Mesenchymal stem cell (in vitro differentiated cells and primary cell): ENCODE measurements at places on chromosomes 1 and 21.

DNA sequence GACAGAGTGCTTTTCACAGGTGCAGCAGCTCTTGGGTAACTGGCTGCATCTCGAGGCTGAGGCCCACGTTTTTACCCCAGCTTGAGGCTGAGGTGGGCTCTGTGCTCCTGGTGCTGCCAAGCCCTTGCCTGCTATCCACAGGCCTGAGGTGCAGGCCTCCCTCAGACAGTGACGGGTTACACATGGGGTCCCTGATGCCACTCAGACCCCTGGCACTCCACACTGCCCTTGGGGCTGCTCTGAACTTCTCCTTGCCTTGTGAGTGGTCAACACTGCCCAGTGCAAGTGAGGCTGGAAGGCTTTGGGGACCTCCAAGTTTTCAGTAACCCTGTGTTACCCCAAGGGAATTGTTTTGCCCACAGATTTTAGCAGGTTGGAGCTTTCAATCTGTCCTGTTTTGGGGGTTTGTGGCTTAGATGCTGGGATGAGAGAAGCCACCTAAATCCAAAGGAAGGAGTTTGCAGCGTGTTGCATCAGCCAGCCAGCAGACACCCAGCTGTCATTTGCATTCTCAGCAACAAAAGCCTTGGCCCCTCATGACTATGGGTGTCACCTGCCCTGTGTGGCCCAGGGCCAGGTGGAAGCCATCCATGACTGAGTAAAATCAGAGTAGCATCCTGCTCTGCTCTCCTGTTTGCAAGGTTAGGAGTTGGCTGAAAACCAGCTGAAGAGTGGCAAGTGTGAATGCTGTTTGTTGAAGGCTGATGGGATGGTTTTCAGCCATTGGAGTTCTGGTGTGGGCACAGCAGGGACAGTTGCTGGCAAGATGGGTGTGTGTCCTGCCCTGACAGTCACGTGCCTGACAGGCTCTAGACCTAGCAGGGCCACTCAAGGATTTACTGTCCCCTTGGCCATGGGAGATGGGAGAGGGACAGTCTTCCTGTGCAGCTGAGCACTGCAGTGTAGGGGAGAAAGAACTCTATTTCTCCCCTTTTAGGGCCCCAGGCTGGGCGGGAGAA, 3.2 kb downstream of the RNF187 start:
- DNase-seq: peak; percentile 29

DNA sequence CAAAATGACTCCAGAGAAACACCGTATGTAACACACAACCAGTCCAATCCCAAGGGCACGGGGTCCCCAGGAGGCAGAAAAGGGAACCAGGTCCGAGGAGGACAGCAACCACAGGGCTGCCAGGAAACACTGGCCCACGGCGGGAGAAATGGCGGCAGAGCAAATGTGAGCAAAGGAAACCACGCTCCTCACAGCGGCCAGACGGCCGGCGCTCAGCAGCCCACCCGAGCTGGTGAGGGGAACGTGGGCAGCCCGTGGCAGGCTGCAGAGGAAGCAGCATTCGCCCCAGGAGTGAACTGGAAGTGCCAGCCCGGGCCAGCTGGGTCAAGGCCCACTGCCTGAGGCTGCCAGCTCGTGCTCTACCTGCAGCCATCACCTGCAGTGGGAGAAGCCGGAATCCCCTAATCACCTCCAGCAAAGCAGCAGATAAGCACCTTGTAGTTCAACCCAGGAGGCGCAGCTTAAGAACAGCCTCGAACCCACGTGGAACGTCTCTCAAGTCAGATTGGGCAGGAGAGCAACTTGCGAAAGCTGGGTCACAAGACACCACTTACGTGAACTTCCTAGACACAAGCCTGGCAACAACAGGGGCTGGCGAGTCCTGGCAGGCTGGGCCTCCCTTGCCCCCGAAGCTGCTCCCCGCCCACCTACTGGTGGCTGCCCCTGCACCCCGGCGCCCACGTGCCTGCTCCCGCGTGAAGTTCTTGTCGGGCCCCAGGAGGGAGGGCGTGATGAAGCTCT, 6.7 kb downstream of the SLC19A1 start:
- no peak for DNase-seq

DNA sequence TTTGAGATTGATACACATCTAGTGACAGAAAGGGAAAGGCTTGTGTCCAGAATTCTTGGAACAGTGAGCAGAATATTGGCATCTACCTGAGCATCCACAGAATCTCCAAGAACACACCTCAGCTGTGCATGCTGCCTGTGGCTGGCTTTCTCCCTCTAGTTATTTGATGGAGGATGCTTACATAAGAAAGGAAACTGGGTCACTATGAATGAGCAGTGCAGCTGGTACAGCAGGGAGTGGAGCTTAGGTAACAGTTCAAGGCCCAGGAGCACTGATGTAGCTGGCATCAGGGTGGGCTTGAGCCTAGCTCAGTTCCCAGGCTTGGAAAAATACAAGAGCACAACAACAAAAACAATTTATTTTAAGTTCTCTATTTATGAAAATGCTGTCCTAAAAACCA, 26.3 kb downstream of the RGS8 start:
- no peak for DNase-seq

DNA sequence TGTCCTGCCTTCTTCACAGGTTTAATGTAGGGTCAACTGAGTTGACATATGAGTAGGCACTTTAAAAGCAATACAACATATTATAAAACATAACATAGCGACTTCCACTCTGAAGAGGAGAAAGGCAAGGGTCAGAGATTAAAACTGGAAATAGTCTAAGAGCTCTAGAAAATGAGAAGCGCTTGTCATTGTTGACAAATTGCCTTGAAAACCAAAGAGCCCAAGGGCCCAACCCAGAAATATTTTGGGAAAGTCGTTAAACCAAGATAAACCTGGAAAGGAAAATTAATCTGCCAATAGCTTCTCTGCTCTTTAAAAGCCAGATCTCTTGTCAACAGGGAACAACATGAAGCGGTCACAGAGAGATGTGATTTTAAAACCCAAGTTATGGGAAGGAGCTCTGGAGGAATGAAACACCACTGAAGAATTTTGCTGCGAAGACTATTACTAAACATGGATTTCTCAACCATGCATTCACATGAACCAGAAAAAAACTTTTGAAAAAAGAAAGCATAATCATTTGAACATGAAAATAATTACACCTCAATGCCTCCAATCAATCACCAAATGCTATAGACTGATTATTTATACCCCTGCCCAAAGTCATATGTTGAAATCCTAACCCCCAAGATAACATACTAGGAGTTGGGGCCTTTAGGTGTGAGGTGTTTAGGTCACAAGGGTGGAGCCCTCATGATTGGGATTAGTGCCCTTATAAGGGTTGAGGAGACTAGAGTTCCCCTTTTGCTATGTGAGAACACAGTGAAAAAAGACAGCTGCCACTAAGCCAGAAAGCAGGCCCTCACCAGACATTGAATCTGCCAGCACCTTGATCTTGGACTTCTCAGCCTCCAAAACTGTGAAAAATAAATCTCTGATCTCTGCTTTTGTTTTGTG, 33.0 kb upstream of the MTF1 start:
- DNase-seq: peak; percentile 43

GRCh38 chr21:18155508-18156193, 89.0 kb upstream of the CHODL start:
- peak; percentile 85 for DNase-seq

DNA sequence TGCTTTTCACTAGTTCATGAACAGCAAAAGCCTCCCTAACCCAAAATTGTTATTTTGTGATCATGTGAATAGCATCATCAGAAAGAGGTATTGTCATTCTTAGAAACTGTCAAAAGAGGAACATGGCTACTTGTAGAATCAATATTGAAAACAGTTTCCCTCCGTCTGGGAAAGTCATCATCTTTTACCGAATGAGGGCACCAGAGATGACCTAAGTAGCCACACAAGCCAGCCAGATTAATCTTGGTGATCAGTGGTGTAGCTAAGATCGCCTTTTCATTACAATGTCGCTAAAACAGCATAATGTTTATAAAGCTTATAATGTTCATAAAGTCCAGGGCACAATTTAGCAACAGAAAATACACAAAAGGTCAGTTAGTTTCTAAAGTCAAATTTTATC, 136.1 kb downstream of the SIPA1L2 start:
- no peak for DNase-seq

DNA sequence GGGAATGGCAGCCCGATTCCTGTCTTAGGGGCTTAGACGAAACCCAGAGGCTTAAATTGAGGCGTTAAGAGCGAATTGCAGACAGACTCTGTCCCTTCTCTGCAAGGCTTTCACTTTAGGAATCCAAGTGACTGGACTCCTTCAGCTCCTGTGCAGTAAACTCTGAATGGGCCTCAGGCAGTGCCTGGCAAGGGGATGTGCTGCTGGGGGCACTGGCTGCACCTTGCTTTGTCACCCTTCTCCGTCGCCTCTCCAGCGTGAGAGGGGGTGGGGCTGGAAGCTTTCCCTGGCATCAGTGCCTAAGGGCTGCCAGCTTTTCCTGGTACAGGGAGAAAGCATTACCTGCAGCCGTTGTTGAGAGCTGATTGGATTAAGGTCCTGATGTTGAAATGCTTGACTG, 39.9 kb upstream of the NFASC start:
- no peak for DNase-seq

GRCh38 chr21:41824466-41825207, 54.5 kb downstream of the PRDM15 start:
- no peak for DNase-seq

- peak; percentile 67 for DNase-seq
Observed at GRCh38 chr1:217076902-217077301, 353.7 kb upstream of the ESRRG start.

DNA sequence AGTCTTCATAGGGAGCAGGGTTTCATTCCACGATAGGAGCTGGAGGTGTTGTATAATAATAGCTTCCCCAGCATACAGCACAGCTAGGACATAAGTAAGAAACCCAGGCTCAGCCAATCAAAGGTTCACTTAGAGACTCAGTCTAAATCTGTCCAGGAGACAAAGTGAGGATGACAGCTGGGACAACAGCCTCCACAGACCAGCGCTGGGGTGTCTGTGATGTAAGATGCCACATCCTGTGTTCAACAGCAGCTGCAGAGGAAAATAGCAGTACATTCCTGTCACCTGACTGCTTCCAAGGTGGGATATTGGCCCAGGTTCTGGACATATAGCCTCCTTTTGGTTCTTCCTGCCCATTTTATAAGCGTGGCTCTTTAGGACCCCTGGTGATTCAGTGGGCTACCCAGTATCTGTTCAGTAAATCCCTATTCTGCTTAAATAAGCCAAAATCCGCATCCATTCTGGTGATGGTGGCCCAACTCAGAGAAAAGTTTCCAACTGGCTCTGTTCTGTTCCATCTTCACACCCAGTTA, 176.8 kb upstream of the SYT6 start:
- no peak for DNase-seq

DNA sequence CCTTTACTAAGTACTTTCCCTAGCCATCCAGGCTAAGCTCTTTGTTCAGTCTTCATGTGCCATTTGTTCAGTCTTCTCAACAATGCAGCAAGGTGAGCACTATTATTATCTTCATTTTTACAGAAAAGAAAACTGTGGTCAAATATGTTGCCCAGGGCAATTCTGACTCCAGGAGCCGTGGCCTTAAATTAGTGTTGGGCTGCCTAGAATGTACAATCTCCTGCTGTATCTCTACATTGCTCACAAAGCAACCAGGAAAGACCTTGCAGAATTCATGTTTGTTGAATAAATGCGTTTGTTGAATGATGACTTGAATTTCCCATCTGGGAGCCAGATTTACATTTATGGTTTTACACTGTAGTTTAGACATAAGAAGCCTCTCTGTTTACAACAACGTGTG, 14.2 kb downstream of the CD101 start:
- DNase-seq: no peak
